ENCODE measurements at places on chromosomes 5 and 9.

GRCh38 chr5:15248731-15249130 is 251.2 kb upstream of the FBXL7 start:
- no peak overlapping the region for H3K27ac ChIP-seq
- no peak overlapping the region for H3K4me3 ChIP-seq
- H3K36me3 ChIP-seq: no peaks in the 10 kb centered on the region
- H3K4me1 ChIP-seq: no peaks in the 10 kb centered on the region
- no peak for DNase-seq
- no peaks in the 10 kb centered on the region for H3K27me3 ChIP-seq

GRCh38 chr5:8329773-8330172 is 460.8 kb downstream of the MTRR start:
- no peak overlapping the region for H3K27ac ChIP-seq
- H3K36me3 ChIP-seq: no peaks in the 10 kb centered on the region
- no peaks in the 10 kb centered on the region for H3K27me3 ChIP-seq
- no peaks in the 10 kb centered on the region for H3K4me1 ChIP-seq

GRCh38 chr5:157518963-157519362 is 56.6 kb downstream of the ADAM19 start:
- no peak overlapping the region for H3K27ac ChIP-seq
- no peak for DNase-seq
- H3K4me3 ChIP-seq: no peak overlapping the region

DNA sequence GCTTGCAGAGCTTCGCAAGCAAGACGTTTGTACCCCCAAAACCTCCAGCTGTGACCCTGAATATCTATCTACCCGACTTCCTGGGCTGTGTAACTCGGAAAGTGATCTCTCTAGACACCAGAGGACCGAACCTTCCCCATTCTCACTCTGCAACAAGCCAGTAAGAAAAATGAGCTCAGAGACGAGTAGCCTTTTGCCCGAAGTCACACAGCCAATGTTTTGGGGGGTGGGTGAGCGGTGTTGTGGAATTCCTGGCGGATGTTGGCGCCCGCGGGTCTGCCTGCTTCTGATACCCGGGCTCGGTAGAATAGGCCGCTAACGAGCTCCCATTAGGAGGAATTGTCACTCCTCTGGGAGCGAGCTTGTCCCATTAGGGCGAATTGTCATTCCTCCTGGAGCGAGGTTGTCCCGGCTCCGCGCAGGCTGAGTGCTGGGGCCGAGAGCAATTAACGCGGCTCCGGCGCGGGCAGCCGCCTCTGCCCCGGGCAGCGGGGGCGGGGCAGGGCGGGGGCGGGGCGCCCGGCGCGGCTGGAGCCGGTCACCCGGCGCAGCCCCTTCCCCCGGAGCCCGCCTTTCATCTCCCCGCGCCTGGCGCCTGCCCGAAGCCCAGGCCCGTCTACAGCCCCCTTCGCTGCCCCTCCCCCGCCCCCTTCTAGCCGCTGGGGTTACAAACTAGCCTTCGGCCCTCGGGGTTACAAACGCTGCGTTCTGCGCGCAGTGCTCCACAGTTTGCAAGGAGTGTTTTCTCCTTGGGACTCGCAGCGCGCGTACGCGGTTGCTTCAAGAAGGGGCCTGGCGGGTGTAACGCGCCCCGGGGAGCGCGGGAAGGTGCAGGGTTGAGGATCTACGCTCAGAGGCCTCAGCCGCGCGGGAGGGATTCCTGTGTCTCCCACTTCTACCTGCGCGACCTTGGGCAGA is 3.5 kb upstream of the MSX2 start:
- peaks cover 12% of the 10 kb centered on the region for H3K4me1 ChIP-seq
- H3K27ac ChIP-seq: no peak overlapping the region
- H3K27me3 ChIP-seq: peaks cover 60% of the 10 kb centered on the region
- no peak overlapping the region for H3K4me3 ChIP-seq

- no peak overlapping the region for H3K27ac ChIP-seq
- H3K4me3 ChIP-seq: no peak overlapping the region
- no peaks in the 10 kb centered on the region for H3K36me3 ChIP-seq
- no peaks in the 10 kb centered on the region for H3K4me1 ChIP-seq
- H3K27me3 ChIP-seq: no peaks in the 10 kb centered on the region
Observed at GRCh38 chr5:112779531-112779930, 41.8 kb downstream of the APC start.

DNA sequence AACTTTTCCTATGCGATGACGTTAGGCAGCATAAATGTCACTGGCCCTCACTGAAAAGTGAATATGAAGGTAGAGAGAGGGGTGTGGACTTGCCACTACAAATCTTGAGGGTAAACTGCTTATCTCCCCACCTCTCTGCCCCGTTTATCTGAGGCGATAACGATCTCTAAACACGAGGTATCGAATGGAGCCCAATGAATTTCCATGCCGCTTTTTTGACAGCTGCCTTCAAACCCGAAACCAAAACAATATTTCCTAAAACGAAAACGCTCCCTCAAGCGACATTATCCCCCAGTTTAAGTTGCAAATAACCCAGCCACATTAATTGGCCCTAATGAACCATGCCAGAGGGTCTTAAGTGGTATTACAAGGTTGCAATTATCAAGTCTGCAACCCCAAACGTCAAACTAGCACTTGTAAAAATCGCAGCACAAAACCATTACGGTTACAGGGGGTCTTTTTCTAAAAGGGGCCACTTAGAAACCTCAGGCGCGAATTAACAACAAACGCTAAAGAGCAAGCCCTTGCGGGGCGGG is 1.4 kb downstream of the NR3C1 start:
- H3K4me3 ChIP-seq: peak overlapping the region; percentile 77
- peak; percentile 34 for DNase-seq
- H3K4me1 ChIP-seq: peaks cover 55% of the 10 kb centered on the region
- H3K27me3 ChIP-seq: no peaks in the 10 kb centered on the region
- peaks cover 9% of the 10 kb centered on the region for H3K36me3 ChIP-seq

DNA sequence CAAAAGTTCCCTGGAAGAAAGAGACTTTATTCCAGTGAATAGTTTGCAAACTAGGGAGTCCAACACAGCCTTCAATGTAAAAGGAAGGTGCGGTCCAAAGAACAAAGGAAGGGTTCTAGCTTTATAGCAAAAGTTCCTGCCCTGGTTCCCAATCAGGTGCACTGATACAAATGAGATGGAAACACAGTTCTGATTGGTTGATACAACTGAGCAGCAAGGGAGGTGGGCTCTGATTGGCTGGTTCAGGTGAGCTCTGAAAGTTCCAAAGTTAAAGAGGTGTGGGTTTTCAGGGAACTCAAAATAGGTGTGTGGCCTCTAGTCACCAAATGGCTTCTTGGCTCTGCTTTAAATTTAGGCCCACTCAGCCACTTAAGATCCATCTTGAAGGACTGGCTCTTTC is 43.1 kb downstream of the P4HA2 start:
- no peak for DNase-seq
- H3K4me1 ChIP-seq: no peaks in the 10 kb centered on the region
- H3K36me3 ChIP-seq: no peaks in the 10 kb centered on the region
- no peak overlapping the region for H3K4me3 ChIP-seq

- no peaks in the 10 kb centered on the region for H3K27me3 ChIP-seq
- DNase-seq: peak; percentile 57
- H3K36me3 ChIP-seq: no peaks in the 10 kb centered on the region
- H3K4me3 ChIP-seq: no peak overlapping the region
Observed at GRCh38 chr9:125521462-125522327, 185.3 kb downstream of the MAPKAP1 start.

DNA sequence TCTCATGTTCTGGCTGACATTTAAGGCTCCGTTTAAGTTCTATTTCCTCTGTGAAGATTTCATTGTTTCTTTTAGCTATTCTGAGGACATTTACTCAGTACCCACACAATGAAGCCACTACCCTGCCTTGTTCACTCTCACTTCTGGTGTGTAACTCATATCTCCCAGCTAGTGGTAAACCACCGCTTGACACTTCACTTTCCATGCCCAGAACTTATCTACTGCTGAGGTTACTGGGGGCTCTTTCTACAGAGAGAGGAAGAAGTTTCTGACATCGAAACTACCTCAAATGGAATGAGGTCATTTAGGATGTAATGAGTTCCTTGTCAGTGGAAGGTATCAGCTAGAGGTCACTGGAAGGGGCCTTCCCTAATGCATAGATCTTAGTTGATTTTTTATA is 501.5 kb downstream of the DMAC1 start:
- H3K4me3 ChIP-seq: no peak overlapping the region
- H3K36me3 ChIP-seq: no peaks in the 10 kb centered on the region
- H3K27ac ChIP-seq: no peak overlapping the region
- no peaks in the 10 kb centered on the region for H3K4me1 ChIP-seq

- no peak overlapping the region for H3K4me3 ChIP-seq
- no peaks in the 10 kb centered on the region for H3K4me1 ChIP-seq
- H3K27ac ChIP-seq: no peak overlapping the region
- H3K27me3 ChIP-seq: no peaks in the 10 kb centered on the region
- H3K36me3 ChIP-seq: no peaks in the 10 kb centered on the region
- no peak for DNase-seq
Observed at GRCh38 chr5:97854871-97855762, 672.1 kb upstream of the RIOK2 start.

DNA sequence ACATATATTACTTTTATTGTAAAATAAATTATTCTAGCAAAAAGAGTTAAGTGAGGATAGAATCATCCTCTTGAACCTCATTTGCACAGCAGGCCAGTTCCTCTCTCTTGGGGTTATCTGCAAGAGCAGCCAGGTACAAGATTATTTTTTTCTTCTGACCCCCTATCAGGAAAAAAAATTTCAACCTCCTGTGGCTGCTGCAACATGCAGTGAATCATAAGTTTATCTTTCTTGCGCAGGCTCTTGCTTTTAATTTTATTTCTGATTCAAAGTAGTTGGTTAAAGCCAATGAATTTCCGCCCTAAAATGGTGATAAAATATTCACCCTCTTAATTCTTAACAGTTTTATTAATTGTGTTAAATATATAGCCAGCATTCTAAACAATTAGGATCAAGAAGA is 69.7 kb upstream of the PPP3R2 start:
- DNase-seq: no peak
- H3K27me3 ChIP-seq: no peaks in the 10 kb centered on the region
- no peak overlapping the region for H3K4me3 ChIP-seq
- H3K36me3 ChIP-seq: no peaks in the 10 kb centered on the region

GRCh38 chr9:131747352-131747751 is 7.5 kb upstream of the RAPGEF1 start:
- H3K4me3 ChIP-seq: no peak overlapping the region
- peak; percentile 57 for DNase-seq
- H3K27ac ChIP-seq: no peak overlapping the region
- H3K27me3 ChIP-seq: no peaks in the 10 kb centered on the region
- peaks cover 29% of the 10 kb centered on the region for H3K4me1 ChIP-seq
- no peaks in the 10 kb centered on the region for H3K36me3 ChIP-seq

- H3K27me3 ChIP-seq: no peaks in the 10 kb centered on the region
- no peak for DNase-seq
- no peak overlapping the region for H3K27ac ChIP-seq
- H3K4me3 ChIP-seq: no peak overlapping the region
Observed at GRCh38 chr5:31626156-31626555, 12.8 kb upstream of the PDZD2 start.

Measured in CD4-positive, alpha-beta memory T cell (primary cell).